Inflammatory macrophage (primary cell): ENCODE measurements at places on chromosomes 5 and 9.

DNA sequence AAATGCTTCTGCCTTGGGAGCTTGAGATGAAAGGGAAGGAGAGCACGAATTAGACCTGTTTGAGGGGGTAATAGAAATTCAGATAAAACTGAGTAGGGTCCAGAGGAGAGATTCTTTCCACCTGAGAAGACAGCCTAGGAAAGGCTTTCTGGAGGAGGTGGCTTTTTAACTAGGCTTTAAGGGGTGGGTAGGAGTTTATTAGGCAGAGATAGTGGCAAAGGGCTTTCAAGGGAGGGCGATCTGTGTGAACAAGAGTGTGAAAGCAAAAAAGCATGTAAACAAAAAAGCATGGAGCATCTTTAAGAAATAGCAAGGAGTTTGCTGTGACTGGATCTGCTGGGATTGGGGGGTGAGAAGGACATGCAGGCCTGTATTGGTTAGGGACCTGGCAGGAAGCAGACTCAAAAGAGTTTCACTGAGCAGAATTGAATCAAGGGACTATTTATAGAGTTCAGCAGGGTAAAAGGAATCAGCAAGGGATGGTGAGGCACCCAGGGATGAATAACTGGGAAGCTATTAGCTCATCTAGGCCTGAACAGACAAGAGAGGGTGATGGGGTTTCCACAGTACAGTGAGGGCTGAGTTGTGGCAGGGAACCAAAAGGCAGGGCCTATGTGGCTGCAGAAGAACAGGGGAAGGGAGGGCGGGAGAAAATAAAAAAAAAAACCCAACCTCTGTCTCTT is 18.8 kb downstream of the SLC1A1 start:
- DNase-seq = no peak

DNA sequence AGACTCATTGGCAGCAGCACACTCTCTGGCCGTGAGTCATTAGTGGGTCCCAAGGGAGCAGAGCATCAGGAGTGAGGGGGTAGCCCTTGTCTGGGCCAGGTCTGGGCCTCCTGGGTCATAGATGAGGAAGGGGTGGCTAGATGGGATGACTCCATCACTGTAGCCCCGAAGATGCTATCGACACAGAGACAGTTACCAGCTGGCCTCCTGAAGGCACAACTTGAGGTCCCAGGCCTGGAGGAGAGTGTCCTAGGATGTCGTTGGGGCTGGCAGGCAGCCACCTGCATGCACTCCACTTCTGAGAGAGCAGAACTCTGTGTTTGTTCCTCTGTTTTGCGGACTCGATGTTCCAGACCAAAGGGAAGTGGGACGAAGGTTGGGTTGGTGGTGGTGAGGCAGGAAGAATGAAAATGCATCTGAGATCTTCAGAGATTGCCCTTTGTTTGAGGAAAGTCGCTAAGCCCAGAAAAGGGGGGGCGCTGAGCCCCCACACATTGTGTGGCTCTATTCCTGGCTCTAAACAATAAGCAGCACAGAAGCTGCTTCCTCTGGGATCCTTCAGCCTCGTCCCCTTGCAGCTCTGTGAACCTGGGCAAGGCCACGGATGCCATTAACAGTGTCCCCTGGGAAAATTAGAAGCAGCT is 4.7 kb downstream of the BTNL9 start:
- DNase-seq = no peak

GRCh38 chr5:132778856-132779255 is 1.8 kb upstream of the SEPTIN8 start:
- no peak for DNase-seq

- no peak for DNase-seq
These were observed 67.7 kb downstream of the VAV2 start for GRCh38 chr9:133924453-133924852.

- peak; percentile 65 for DNase-seq
These were observed 244.0 kb downstream of the EPB41L4A start for GRCh38 chr5:112174959-112175594.

GRCh38 chr5:123549256-123549904 is 37.4 kb downstream of the CSNK1G3 start:
- no peak for DNase-seq

- no peak for DNase-seq
These were observed 6.7 kb downstream of the GCNT1 start for GRCh38 chr9:76465442-76466298.

- DNase-seq = no peak
These were observed 346.7 kb upstream of the KLF4 start for GRCh38 chr9:107836300-107836699.

DNA sequence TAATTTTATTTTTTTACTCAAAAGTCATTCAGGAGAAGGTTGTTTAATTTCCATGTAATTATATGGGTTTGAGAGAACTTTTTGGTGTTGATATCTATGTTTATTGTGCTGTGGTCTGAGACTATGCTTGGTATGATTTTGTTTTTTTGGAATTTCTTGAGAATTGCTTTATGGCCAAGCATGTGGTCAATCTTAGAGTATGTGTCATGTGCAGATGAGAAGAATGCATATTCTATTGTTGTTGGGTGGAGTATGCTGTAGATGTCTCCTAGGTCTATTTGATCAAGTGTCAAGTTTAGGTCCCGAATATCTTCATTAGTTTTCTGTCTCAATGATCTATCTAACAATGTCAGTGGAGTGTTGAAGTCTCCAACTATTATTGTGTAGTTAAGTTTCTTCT is 134.9 kb downstream of the HMHB1 start:
- no peak for DNase-seq

DNA sequence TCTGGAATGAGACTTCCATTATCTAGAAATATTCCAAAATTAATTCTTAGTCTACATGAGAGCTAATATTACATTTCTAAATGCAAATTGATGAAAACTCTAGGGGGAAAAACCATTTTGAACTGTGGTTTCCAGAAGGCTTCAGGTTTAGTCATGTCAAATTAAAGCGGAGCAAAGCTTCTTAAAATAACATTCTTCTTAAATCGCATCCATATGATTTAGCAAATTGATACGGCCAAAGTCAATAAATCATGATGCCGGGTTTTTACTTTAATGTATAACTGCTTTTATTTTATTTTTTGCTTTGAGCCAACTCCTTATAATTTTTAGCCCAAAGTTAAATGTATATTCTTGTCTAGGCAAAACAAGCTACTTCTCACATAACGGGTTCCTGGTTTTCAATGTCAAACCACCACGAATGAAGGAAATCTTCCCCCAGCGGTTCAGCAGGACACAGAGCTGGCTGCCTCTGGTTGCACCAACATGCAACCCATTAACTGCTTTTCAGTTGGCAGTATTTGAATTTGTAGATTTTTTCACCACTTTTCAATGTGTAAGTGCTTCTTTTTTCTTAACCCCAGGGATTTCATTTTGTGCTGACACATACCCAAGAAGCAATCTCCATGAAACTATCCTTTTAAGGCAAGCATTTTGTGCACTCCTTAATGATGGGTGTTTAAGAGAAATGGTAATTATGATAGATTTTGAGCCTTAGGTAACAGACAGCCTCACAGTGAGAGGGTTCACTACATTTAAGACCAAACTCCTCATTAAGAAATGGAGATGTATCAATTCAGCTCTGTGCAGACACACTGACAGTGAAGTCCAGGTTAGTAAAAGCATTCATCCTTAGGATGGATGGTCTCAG is 35.5 kb downstream of the EFNA5 start:
- no peak for DNase-seq

GRCh38 chr5:176373100-176373818 is 8.0 kb downstream of the ARL10 start:
- DNase-seq = peak; percentile 7

GRCh38 chr9:4622016-4622415 is 40.1 kb upstream of the PLPP6 start:
- DNase-seq = no peak
